ENCODE measurements at places on chromosomes 4 and X. TPM values are rescaled to one million over a fixed set of nuclear protein-coding genes. Genes with fewer than 3 reads are reported as not detected.

- no peak for DNase-seq
Measured at GRCh38 chr4:67122029-67122428, 423.3 kb downstream of the CENPC start.

DNA sequence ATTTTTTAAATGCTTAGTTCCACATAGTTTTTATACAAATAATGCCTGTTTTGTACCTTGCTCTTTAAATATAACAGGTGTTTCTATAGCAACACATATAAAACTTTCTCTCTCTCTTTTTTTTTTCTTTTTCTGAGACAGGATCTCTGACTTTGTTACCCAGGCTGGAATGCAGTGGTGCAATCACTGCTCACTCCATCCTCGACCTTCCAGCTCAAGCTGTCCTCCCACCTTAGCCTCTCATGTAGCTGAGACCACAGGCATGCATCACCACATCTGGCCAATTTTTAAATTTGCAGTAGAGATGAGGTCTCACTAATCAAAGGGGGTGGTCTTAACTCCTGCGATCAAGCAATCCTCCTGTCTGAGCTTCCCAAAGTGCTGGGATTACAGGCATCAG lies 18.3 kb upstream of the SULT1E1 start:
- no peak for DNase-seq

RENBP gene
- total RNA-seq: 11.1 TPM

- DNase-seq: peak; percentile 37
Measured at GRCh38 chr4:8592366-8593263, at the start of gene CPZ. Gene CPZ (plus strand): TSS chr4:8592765. CDS start chr4:8592834, 69 bp downstream.

All from Right ventricle myocardium superior (tissue), 1 donor.